ENCODE measurements at places on chromosomes 6 and 20. TPM values are rescaled to one million over a fixed set of nuclear protein-coding genes. Genes with fewer than 3 reads are reported as not detected.

RAD21L1 gene
- polyA plus RNA-seq: 0.07 TPM

B3GAT2 gene
- polyA plus RNA-seq: 0.08 TPM

ANKRD66 gene
- not detected for polyA plus RNA-seq

C6orf15 gene
- not detected for polyA plus RNA-seq

CEBPB gene
- polyA plus RNA-seq: 39.3 TPM

Data from adrenal gland (tissue), 19 donors.